Frontal cortex (tissue), 4 donors: ENCODE measurements at places on chromosomes 3 and 15. TPM values are rescaled to one million over a fixed set of nuclear protein-coding genes. Genes with fewer than 3 reads are reported as not detected.

GRCh38 chr3:71509066-71509465, 74.5 kb downstream of the FOXP1 start:
- DNase-seq, result no peak

GRCh38 chr15:88113613-88114308, 142.8 kb downstream of the NTRK3 start:
- DNase-seq, result no peak

DNA sequence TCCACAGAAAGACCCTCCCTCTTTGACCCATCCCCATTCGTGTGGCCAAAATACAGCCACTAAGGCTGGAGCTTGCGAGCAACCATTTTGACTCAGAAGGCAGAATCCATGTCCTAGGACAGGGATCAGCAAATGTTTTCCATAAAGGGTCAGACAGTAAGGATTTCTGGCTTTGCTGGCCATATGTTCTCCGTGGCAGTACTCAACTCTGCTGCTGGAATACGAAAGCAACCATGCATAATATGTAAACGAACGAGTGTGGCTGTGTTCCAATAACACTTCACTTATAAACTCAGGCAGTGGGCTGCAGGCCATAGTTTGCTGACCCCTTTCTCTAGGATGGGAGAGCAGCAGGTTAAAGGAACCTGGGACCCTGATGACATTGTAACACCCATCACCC, 77.6 kb upstream of the WNT5A start:
- DNase-seq, result no peak

DNA sequence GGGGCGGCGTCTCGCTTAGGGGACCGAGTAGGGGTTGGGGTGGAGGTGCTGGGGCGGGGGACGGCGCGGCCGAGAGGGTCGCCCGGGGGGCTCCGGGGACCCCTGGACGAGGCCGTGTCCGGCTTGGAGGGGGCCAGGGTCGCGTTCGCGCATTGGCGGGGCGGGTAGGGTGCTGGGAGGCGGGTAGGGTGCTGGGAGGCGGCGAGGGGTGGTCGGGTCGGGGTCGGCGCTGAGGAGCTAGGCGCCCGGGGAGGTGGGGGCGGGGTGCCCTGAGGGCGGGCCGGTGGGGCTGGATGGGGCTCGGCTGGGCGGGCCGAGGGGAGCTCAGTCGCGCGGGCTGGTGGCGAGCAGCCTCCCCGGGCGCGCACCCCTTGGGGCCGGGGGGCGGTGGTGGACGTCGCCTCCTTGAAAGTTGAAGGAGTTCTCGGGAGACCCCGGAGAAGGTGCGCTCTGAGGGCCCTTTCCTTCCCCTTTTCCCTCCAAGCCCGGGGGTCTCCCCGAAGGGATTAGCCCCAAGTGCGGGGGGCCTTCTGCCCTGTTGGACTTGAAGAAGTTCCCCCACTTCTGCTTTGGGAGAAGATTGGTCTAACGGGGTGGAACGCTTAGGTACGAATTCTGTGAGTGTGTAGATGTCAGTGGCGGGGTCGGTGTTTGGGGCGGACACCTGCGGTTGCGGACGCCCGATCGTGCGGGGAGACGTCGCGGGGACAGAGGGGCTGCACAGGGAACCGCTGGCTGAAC, 543 bp downstream of the MEF2A start:
- DNase-seq, result peak; percentile 33

GRCh38 chr3:45992821-45993221, 2.8 kb downstream of the FYCO1 start:
- DNase-seq, result no peak

DNA sequence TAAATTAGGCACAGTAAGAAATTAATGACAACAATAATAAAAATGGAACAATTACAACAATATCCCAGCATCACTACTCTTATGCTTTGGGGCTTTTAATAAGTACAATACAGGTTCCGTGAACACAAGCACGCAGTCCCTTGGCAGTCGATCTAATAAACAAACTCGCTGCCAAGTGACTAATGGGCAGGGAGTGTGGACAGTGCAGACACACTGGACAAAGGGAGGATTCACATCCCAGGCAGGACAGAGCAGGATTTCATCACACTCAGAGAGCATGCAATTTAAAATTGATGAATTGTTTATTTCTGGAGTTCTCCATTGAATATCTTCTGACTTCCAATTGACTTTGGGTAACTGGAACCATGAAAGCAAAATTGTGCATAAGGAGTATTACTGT, 524.1 kb upstream of the CFAP20DC start:
- peak; percentile 18 for DNase-seq

GRCh38 chr15:101093958-101094357, 157.9 kb downstream of the CHSY1 start:
- no peak for DNase-seq

GRCh38 chr3:19945969-19946831, 697 bp upstream of the RAB5A start:
- peak; percentile 22 for DNase-seq

- DNase-seq, result no peak
Observed at GRCh38 chr3:50177346-50177745, 14.1 kb upstream of the GNAT1 start.

DNA sequence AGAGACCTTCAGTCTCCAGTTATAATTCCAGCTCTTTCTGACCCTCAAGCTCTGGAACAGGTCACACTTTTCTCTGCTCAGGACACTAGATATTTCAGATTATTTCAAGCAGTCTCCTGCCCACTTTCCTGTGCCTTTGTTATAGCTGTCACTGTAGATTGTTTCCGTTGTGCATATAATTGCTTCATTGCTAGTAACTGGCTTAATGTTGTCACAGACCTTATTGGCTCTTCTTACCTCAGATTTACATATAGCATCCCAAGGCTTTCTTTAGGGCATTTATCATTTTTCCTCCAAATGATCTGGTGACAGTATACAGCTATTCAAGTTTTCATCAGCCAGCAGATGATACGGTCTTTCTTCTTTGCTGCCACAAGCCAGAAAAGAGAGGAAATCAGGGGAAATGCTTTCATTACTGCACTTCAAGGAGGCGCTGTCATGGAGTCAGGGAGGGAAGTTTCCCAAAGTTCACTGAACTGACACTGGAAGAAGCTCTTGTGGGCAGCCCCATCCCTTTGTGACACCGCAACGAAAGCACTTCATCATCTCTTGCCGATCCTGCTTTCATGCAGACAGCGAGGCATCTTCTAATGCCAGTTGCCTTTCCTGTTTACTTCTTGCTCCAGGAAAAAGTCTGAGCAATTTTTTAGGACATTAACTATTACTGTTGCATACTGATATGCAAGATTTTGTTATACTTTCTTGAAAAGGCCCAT, 181.9 kb downstream of the CDIN1 start:
- DNase-seq, result no peak

- no peak for DNase-seq
Observed at GRCh38 chr3:63207066-63207590, 71.0 kb upstream of the SYNPR start.

GRCh38 chr3:99817047-99817436, 620 bp upstream of the CMSS1 start:
- no peak for DNase-seq

DNA sequence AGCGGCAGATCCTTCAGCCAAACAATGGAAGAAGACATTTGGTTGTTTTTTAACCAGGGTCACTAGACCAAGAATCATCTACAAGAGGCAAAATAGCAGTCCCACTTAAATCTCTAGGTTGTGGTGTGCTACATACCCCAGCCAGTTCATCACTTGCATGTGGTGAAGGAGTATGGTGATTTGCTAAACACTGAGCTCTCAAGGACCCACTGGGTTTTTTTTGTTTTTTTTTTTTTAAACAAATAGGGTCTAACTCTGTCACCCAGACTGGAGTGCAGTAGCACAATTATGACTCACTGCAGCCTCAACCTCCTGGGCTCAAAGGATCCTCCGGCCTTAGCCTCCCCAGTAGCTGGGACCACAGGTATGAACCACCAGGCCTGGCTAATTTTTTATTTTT, 508.0 kb downstream of the FOXP1 start:
- DNase-seq, result no peak

GRCh38 chr3:140034058-140034457, 99.1 kb downstream of the CLSTN2 start:
- DNase-seq, result no peak

GRCh38 chr3:38000242-38000916, 9.8 kb downstream of the VILL start:
- no peak for DNase-seq

DNA sequence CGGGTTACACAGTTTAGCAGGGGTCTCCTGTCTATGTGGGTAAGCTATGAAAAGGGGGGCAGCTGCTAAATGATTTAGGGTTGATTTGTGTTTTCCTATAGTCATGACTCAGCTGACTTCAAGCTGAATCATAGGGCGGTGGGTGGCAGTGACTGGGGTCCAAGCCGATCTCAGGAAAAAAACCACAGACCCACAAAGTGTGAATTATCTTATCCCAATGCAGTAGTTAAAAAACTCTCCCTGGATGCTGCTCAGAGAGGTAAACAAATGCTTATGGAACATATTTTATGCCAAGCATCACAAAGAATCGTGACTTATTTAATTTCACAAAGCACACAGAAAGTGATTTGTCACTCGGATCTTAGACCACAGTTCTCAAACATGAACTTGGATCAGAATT, 18.4 kb upstream of the TOPAZ1 start:
- DNase-seq, result no peak

DNA sequence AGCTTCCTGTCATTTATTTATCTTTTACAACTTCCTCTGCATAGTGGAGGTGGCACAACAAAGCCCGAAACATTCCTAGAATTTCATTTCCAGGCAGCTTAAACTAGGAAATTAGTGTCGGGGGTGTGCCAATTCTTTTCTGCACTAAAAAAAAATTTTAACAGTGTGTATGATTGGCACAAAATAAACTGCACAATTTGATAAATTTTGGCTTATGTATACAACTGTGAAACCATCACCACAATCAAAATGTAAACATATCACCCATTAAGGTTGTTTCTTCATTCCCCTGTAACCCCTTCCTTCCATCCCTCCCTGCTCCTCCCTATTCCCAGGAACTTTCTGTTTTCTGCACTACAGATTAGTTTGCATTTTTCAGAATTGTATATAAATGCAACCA, 54.7 kb downstream of the RPL39L start:
- DNase-seq, result no peak

Gene PEX11A
- total RNA-seq, result 12.6 TPM

Gene EFL1
- total RNA-seq, result 34.6 TPM

Gene KNL1
- total RNA-seq, result 6.5 TPM

Gene EXOG
- total RNA-seq, result 13.5 TPM

Gene FSTL1
- 32.2 TPM for total RNA-seq

Gene ADGRG7
- not detected for total RNA-seq

Gene TTLL13
- total RNA-seq, result under 0.01 TPM

Gene KCNH8
- 11.0 TPM for total RNA-seq

Gene HHLA2
- not detected for total RNA-seq

Gene GOLGA8Q
- not detected for total RNA-seq

Gene STAC
- 6.5 TPM for total RNA-seq
